Stimulated activated naive CD8-positive, alpha-beta T cell treated with anti-CD3 and anti-CD28 coated beads, Interleukin-15, Interleukin-2, amounts not matched to agents 100 U/mL and 50 U/mL, for 24 hours (primary cell): ENCODE measurements at places on chromosomes 16 and 17.
A peak's percentile ranks its signal among the peaks of the same experiment; 100 is the strongest.

DNA sequence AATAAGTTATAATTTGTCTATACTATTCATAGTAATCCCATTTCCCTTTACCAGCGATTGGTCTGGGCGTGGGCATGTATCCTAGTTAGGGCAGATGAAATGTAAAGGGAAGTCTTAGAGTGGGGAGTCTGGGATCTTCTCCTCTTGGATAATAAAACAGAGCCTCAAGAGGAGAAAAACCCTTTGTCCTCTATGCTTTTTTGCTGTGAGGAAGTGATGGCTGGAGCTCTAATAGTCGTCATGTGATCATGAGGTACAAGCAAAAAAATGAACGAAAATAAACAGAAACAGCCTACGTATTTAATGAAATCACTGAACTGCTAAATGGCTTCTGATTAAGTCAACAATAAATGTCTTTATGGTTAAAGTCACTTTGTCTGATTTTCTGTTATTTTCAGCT lies 26.8 kb downstream of the EFCAB5 start:
- no peak for DNase-seq

GRCh38 chr17:7929158-7930023 lies at the start of gene KCNAB3:
Gene KCNAB3 (minus strand): TSS chr17:7929856. CDS start chr17:7929435, 421 bp downstream.
- peak; percentile 43 for DNase-seq

DNA sequence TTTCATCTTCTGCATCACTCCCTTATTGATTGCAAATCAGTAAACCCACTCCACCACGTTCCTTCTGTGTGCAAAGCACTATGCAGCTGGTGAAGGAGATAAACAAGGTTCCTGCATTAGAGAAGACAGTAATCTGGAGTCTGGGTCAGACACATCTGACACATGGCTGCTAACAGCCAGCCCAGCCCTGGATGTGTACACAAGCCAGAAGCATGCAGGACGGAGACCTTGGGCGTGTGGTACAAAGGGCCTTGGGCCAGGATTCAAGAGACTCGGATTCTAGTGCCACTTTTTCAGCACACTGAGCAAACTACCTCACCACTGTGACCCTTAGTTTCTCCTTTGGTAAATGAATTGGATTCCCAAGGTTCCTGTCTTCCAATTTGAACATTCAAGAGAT lies 86.6 kb upstream of the DNAH9 start:
- no peak for DNase-seq

GRCh38 chr16:2039274-2040031 lies 8.2 kb downstream of the NTHL1 start:
- DNase-seq, result no peak

GRCh38 chr17:77622647-77623046 lies 335.9 kb upstream of the TNRC6C start:
- DNase-seq, result no peak

DNA sequence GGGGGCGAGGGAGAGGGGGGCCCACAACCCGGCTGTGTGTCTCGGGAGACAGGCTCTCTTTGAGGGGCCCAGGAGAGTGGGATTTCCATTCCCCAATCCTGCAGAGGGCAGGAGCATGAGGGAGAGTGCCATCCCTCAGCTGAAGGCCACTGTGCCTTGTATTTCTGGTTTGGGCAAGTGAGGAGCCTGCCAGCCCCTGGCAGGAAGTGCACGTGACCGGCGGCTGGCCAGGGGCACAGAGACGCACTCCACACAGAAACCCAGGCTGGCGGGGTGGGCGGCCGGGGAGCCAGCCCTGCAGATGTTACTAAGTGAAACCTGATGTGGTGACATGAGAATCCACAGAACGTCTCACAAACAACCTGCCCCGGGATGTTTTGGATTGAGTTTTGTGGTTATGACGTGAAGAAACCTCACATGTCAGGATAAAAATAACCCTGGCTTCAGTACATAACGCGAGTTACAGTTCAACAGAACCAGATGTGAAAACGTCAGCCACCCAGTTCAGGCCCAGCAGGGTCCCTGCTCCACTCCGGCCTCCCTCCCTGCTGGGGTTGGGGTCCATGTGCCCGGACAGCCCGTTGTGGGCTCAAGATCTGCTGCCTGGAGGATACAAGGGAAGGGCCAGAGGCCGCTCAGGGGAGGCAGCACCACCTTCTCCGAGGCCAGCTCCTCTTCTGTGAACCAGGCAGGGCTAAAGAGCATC lies 51.7 kb upstream of the MTSS2 start:
- DNase-seq, result peak; percentile 85
